ENCODE measurements at places on chromosomes 5 and 9.

- DNase-seq = peak; percentile 63
Observed at GRCh38 chr9:98108531-98109031, 10.4 kb downstream of the TRIM14 start.

DNA sequence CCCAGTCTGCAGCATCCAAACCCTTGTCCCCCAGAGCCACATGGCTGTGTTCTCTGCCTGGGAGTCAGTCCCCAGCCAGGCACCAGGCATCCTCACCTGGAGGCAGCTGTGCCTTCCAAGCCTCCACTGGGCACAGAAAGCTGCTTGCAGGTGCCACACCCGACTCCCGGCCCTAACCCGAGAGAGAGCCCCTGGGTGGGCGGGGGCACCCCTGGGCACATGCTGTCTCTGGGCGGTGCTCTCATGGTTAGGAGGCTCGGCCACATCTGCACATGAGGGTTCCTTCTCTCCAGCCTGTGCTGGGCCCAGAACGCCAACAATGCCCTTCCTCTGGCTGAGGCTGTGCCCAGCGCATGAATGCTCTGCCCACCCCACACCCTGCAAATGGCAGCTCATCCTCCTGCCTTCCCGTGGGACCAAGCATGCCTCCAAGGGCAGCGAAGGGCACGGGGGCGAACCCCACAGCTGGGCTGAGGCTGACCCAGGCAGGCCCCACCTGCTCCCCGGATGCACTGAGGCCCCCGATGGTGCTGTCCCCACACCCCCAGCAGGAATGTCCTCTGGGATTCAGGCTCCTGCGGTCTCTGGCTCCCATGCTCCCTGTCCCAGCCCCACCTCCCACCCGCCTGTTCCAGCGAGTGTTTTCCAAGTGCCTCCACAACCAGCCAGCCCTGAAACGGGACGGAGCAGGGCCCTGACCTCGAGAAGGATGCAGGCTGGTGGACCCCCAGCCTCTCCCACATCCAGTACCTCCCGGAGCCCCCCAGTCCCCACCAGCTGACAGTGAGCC lies 22.5 kb upstream of the CAMSAP1 start:
- DNase-seq = no peak

- no peak for DNase-seq
Observed at GRCh38 chr5:111299067-111299481, 74.9 kb downstream of the CAMK4 start.

- no peak for DNase-seq
Observed at GRCh38 chr9:89961616-89962341, 357.0 kb downstream of the GADD45G start.

GRCh38 chr5:123450640-123451039 lies 27.4 kb upstream of the CEP120 start:
- DNase-seq = no peak

GRCh38 chr5:2184026-2184366 lies 301.3 kb upstream of the IRX4 start:
- no peak for DNase-seq

GRCh38 chr5:84088996-84089395 lies 295.7 kb downstream of the EDIL3 start:
- no peak for DNase-seq

DNA sequence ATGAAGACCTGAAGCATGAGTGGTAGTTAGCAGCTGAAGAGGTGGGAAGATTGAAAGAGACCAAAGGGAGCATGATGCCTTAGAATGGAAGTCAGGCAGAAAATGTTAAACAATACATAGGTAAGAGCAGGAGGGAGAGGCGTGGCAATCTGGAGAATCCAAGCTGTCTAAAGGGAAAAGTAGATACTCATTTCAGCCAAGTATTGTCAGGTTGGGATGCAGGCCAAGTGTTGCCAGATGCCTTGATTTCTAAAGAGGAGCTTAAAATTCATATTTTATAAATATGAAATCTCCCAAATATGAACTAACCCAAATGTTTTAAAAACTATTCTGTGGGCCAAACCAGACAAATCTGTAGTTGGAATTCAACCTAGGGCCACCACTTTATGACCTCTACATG lies 4.2 kb downstream of the PAM start:
- no peak for DNase-seq
